ENCODE measurements at places on chromosomes 5 and 9.

DNA sequence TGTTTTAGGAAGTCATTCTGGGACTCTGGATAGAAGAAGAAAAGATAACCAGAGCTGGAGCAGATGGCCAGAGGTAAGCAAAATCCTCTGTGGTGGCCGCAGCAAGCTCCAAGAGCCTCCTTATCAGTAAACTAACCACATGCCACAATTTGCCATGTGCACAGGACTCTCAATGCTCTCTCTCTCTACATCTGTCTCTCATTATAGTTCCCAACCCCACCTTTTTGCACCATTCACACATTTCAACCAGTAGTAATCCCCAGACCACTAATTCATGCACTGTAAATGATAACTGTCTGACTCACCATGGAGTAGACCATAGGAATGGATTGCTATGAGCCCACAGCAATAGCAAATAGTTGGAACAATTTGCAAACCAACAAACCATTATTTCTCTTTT lies 526.1 kb downstream of the TLR4 start:
- DNase-seq, result no peak

GRCh38 chr5:6491196-6491918 lies 42.7 kb downstream of the UBE2QL1 start:
- no peak for DNase-seq

GRCh38 chr9:137277329-137278041 lies at the start of gene TOR4A:
TOR4A (plus strand) TSS chr9:137277726; CDS start chr9:137278690, 964 bp downstream.
- peak; percentile 15 for DNase-seq

DNA sequence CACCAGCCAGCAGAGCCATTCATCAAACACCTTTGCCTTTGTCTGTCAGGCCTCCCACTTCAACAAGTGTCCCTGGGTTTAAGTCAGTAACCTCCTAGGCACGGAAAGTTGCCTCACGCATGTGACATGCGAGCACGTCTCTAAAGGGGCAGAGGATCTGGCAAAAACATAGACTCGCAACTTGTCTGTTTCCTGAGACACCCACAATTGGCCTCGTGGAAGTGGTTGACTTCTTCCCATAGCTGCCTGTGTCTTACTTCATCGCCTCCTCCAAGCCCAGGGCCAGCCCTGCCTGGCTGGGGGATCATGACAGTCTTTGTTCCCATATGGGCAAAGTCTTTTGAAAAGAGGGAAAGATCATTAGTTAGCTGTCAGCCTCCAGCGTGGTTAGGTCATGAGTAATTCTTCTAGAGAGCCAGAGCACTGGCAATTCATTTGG lies 35.5 kb upstream of the GLRX start:
- no peak for DNase-seq

DNA sequence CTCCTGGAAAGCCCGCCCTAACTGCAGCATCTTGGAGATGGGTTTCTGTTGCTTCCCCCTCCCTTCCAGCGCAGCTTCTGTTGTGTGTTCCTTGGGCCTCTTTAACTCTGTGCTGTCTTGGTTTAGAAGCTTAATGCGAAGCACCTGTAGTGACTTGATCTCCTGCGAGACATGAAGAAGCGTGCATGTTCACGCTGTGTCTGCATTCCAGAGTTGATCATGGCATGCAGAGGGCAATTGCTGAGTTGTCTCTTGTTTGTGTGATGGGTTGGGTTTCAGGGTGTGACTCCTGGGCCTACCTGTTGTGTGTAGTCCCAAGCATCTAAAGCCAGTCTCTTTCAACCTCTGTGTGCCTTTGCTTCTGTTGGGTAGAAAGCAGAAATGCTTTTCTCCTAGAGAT lies 155.6 kb downstream of the SMARCA2 start:
- no peak for DNase-seq

- no peak for DNase-seq
Observed at GRCh38 chr5:14153071-14153864, 10.1 kb downstream of the TRIO start.

DNA sequence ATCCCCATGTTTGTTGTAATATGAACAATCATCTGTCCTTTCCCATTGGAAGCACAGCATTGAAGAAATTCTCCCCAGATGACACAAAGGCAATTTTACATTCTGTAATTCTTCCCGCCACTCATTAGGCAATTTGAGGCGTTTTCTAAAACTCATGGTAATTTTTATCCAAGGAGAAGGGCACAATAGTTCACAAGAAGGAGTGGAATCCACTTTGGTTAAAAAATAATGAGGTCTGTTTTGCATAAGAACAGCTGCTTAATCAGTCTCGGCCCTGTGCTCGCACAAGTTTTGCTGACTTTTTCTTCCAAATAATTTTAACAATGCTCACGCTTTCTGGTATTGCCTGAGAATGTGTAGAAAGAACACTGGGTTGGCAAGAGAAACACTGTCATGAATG lies 94.0 kb downstream of the CAVIN4 start:
- no peak for DNase-seq

DNA sequence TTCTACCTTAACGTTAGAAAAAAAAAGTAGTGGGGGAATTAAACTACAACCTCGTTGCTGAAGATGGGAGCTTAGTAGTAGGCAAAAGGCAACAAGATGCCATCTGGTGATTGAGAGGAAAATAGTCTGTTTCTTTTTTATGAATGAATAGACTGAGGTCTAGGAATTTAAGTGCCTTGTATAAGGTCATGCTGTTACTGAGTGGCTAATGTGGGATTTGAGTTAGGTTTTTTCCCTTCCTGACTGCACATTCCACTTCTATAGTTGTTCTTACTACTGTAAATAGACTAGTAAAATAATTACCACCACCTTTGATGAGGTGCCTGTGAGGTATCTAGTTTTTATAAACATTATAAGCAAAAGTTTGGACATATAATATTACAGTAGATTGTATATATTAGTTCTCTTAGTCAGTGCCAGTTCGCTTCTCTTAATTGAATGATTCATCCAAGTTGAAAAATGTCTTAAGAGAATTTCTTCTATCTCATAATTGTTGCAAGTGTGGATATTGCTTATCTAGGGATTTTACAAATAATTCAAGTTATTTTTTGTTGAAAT lies 19.1 kb downstream of the FSD1L start:
- DNase-seq, result no peak

DNA sequence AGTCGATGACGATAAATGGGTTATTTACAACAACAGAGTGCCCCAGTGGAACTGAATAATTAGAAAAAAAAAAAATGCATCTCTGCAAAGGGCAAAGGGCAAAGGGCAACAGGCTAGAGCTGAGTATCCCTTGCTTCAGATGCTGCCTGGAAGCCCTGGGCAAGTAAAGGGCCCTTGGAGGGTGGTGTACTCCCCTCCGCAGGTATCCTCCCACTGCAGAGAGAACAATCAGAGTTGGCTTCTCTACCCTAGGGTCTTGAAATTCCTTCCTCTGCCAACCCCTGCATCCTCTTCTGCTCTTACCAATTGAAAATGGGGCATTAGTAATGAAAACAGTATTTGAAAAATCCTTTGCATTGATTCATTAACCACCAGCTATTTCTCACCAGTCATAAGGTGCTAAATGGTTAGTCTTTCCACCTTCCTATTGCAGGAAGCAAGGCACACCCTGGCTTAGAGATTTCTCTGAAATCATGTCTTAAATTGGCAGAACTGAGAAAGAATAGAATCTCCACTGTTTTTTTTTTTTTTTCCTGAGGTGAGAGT lies 122.6 kb downstream of the SEMA6A start:
- DNase-seq, result no peak

- DNase-seq, result no peak
Observed at GRCh38 chr5:15794052-15794985, 294.3 kb downstream of the FBXL7 start.

GRCh38 chr9:127177231-127177630 lies 54.8 kb upstream of the ANGPTL2 start:
- no peak for DNase-seq

DNA sequence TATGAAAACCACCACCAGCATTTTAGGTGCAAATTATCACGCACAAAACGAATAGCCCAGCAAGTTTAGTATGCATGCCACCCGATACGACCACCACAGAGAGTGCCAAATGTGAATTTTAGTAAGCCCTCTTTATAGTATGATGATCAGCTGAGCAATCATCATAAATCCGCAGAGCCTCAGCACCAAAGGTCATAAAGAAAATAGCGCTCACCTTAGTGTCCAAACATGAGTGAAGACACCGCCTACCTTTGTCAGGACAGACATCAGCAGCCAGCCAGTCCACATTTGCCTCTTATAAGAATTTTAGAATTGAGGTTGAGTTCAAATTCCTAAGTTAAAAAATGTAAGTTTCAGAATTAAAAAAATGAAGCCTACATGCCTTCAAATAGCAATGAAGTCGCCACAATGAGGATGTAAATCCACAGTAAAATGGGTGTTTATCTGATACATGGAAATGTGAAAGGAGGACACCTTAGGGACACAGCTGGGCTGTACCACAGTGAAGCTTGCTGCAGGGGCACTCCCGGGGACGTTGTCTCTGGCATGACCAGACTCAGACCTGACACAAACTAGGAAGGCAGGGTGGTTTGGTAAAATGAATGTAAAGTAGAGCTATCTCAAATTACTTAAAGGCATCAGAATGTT lies 149.0 kb downstream of the AUH start:
- no peak for DNase-seq

DNA sequence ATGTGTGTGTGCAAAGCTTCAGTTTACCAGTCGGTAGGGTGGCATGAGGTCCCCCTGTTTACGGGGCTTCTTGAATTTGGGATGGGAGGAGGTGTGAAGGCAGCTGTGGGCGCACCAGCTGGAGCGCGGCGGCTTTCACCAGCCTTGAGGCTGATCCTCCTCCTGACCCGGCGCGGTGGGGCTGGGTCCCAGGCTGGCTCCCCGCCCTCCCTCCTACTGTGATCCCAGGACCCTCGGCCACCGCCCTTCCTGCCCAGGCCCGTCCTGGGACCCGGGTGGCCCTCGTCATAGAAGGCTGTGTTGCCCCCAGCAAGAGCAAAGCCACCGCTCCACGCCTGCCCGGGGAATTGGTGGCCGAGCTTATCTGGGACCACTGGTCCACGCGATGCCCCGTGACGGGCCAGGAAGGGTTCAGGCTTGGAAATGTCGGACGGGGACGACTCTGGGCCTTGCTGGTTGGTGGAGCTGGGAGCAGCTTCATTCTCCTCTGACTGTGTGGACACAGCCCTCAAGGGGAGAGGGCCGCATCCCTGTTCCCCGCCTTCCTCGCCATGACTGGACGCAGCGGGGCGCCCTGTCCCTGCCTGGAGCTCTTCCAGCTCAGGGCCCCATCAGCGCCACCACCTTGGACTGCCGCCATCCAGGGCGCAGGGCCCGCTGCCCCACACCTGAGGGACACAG lies 271.1 kb upstream of the IRX1 start:
- DNase-seq, result no peak

GRCh38 chr5:180860887-180861822 lies at the start of gene ZFP62:
ZFP62 (minus strand) TSS chr5:180861276; CDS start chr5:180861219, 57 bp downstream.
- DNase-seq, result peak; percentile 85

DNA sequence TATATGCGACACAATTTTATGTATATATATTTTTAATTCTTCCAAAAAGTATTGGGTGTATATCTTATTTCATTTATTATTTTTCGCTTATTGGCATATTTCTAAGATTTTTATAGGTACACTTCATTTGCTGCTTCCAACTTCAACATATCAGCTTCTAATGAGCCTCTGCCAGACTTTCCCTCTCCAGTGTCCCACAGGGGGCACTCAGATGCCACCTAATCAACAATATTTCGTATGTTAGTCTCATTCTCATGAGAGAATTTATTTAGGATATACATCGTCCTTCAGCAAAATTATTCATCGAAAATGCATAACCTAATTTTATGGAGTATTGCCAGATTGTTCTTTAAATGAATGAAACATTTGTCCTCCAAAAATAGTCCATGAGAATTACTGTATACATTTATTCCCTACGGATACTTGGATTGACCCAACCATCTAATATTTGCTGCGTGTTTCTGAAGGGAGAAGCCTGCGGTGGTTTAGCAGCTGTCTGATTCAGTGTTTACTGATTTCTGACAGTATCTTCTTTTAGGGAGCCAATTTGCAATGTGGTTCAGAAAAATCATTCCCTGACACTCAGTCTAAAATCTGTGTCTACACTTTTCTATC lies 100.6 kb upstream of the SELENOP start:
- peak; percentile 37 for DNase-seq

GRCh38 chr5:42593591-42593990 lies 163.0 kb upstream of the CCDC152 start:
- DNase-seq, result no peak

GRCh38 chr9:929719-930118 lies 46.7 kb upstream of the DMRT3 start:
- DNase-seq, result no peak

- DNase-seq, result no peak
Observed at GRCh38 chr5:134171972-134172371, 4.8 kb downstream of the SKP1 start.

GRCh38 chr9:37929441-37929895 lies 25.5 kb upstream of the SLC25A51 start:
- no peak for DNase-seq

- no peak for DNase-seq
Observed at GRCh38 chr9:106482733-106483132, 380.2 kb upstream of the ZNF462 start.

DNA sequence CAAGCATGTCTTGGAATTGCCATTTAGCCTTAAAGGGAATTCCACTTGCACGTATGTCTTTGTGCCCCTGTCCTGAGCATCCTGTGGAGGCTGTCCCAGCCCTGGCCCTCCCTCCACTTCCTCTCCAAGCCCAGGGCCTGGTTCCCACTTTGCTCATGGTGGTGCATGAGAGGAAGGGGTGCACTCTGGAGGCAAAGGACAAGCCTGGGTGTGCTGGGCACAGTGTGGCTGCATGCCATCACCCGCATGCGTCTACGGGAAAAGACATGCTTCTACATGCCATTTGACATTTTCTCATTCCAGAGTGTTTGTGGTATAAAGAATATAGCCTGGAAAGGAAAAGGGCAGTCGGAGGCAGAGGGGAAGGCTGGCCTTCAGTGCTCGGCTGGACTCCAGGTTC lies 7.2 kb upstream of the IRX2 start:
- no peak for DNase-seq

- DNase-seq, result no peak
Observed at GRCh38 chr5:112097768-112098167, 321.3 kb downstream of the EPB41L4A start.

DNA sequence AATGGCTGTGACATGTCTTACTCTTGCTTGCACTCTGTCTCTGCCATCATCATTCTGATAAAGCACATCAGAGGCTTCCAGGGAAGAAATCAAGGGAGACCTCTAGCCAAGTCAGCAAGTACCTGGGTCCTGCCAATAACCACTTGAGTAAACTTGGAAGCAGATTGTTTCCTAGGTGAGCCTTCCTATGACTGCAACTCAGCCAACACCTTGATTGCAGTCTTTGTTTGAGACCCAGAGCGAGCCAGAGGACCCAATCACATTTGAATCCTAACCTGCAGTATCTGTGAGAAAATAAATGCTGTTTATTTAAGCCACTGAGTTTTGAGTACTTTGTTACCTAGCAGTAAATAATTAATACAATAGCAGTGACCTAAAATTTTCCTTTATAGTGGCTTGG lies 356.8 kb upstream of the CHD1 start:
- no peak for DNase-seq

GRCh38 chr9:19223724-19224123 lies 6.8 kb upstream of the DENND4C start:
- DNase-seq, result no peak
